ENCODE measurements at places on chromosomes 4 and X.

GRCh38 chr4:61320154-61320553 lies 120.0 kb downstream of the ADGRL3 start:
- no peak overlapping the region for H3K4me3 ChIP-seq
- H3K4me1 ChIP-seq = no peaks in the 10 kb centered on the region
- no peak for DNase-seq
- no peaks in the 10 kb centered on the region for H3K27me3 ChIP-seq

GRCh38 chr4:76058302-76058701 lies 16.2 kb upstream of the ART3 start:
- no peak overlapping the region for H3K4me3 ChIP-seq
- H3K27ac ChIP-seq = no peak overlapping the region
- H3K27me3 ChIP-seq = peaks cover 12% of the 10 kb centered on the region

- H3K27ac ChIP-seq = peak overlapping the region; percentile 83
- H3K4me3 ChIP-seq = peak overlapping the region; percentile 26
- peak; percentile 31 for DNase-seq
- peaks cover 36% of the 10 kb centered on the region for H3K4me1 ChIP-seq
Observed at GRCh38 chr4:109389369-109390114, 44.1 kb upstream of the SEC24B start.

DNA sequence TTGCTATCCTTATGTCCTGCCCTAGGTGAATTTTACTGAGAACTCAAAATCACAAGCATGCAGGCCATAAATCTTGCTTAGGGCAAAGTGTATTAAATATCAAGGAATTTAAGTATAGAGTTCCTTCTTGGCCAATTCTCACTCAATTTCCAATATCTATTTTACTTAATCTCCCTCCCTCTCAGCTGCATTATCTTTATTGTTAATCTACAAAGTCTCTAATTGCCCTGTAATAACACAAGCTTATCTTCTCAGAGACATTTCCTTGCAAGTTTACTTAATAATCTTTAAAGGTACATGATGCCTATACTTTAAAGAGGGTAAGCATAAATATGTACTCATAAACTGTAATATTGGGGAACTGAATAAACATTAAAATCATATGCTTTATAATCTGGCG lies 26.9 kb upstream of the MAOB start:
- no peak overlapping the region for H3K27ac ChIP-seq
- no peaks in the 10 kb centered on the region for H3K4me1 ChIP-seq

DNA sequence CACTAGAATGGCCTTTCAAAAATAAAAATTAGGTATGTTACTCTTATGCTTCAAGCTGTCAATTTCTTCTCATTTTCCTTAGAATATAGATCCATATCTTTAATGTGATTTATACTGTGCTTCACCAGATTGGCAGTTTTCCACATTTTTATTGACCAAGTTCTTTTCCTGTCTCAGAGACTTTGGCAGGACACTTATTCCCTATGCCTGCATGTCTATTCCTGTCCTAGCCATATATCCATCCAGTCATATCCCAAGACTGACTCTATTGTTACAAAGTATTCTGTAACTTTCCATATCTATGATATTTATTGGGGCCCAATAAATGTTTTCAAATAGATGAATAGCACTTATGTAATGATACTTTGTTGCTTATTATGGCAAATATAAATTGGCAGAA lies 450.7 kb downstream of the GASK1B start:
- no peak overlapping the region for H3K4me3 ChIP-seq
- H3K27me3 ChIP-seq = no peaks in the 10 kb centered on the region
- H3K4me1 ChIP-seq = no peaks in the 10 kb centered on the region
- no peak overlapping the region for H3K27ac ChIP-seq

- no peak overlapping the region for H3K27ac ChIP-seq
- H3K4me3 ChIP-seq = no peak overlapping the region
- H3K4me1 ChIP-seq = peaks cover 7% of the 10 kb centered on the region
Observed at GRCh38 chrX:115311139-115311538, 21.6 kb downstream of the LUZP4 start.

- H3K27ac ChIP-seq = no peak overlapping the region
- peaks cover 47% of the 10 kb centered on the region for H3K4me1 ChIP-seq
Observed at GRCh38 chr4:4779486-4779885, 80.0 kb upstream of the MSX1 start.

DNA sequence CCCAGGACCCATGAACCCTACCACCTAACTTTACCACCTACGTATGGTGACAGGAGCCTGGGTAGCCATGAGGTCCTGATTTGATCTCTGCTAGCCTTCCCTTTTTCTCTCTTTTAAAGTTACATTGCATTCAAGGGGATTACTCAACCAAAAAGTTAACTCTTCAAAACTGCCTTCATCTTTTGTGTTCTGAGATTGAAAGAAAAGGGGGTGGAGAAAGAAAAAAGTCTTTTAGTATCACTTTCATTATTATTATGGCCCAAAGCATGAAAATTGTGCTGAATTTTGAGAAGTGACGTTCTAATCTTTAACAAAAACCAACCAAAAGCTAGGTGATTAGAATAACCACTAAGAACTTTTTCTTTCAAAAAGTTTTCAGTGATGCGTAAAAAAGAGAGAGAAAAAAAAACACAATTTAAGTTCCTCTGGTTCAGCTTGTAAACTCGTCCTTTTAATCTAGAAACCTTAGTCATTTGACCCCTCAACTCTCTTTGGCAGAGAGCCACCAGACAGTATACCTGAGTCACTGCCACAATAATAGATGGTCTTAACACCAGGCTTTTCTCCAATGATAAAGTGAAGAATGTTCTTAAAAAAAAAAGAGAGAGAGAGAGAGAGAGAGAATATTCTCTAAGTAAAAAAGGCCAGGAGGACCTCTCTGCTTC lies 347.4 kb upstream of the FGF13 start:
- peaks cover 3% of the 10 kb centered on the region for H3K27me3 ChIP-seq
- no peaks in the 10 kb centered on the region for H3K36me3 ChIP-seq

Data from nephron progenitor cell (in vitro differentiated cells).